ENCODE measurements at places on chromosomes 6 and 20.

DNA sequence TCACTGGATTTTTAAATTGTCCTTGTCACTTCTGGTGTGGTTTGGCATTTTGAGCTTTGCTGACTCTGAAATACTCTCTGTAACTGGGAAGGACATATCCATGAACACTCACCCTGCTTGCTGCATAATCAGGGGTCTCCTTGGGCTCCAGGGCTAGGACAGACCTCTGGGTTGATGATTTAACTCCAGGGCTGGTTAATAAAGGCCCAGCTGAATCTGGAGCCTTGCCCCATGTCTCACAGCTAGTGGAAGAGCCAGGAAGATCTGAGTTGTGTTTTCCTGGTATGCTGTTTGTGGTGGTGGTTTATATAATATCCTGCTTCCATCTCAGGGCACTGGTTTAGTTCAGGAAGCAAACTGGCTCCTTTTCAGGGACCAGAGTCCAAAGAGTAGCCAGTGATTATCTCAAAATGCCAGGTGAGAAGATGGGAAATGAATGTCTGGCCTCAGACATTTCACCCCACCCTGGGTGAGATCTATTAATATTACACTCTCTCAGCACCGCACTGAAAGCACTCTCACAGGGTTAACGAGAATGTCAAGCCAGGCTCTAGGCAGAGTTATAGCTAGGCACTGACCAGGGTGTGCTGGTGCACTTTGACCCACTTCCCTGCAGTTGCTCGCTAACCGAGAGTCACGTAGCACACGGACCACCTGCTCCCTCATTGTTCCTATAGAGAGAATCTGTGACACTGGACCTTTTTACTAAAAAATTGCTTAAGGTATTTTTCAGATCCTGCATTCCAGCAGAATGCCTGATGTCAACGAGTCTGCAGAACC, 90.1 kb upstream of the SLC22A16 start:
- DNase-seq, result no peak

DNA sequence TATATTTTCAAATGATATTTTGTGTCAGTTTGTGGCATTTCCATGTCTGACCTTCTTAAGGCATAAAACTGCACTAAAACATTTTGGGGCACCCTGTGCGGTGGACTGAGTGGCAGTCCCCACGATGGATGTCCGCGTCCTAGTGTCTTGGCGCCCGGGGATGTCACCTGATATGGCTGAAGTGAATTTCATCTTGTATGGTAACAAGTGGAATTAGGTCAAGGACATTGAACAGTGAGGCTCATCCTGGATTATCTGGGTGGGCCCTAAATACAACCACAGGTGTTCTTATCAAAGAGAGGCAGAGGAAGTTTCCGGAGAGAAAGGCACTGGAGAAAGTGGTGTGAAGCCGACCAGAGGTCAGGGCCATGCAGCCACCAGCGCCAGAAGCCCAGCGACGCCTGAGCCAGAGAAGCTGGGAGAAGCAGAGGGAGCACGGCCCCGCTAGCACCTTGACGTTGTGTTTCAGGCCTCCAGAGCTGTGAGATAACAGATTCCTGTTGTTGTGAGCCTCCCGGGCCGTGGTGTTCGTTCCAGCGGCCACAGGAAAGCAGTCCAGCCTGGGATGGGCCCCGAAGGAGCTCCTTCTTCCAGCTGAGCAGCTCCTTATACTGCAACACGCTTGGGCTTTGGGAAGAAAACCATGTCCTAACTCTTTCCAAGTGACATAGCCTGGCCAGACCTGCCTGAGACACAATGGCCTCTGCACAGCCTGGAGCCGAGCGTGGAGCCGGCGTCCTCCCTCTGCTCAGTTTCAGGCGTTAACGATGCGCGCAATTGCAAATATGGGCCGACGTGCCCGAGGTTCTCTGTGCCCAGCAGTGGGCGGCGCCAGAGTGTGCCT, 22.5 kb downstream of the THBS2 start:
- peak; percentile 61 for DNase-seq

- DNase-seq, result no peak
Observed at GRCh38 chr6:155466539-155466938, 10.9 kb upstream of the NOX3 start.

- DNase-seq, result no peak
Observed at GRCh38 chr20:18271160-18271559, 17.2 kb upstream of the ZNF133 start.

- DNase-seq, result no peak
Observed at GRCh38 chr6:53466257-53466656, 78.6 kb downstream of the GCLC start.

DNA sequence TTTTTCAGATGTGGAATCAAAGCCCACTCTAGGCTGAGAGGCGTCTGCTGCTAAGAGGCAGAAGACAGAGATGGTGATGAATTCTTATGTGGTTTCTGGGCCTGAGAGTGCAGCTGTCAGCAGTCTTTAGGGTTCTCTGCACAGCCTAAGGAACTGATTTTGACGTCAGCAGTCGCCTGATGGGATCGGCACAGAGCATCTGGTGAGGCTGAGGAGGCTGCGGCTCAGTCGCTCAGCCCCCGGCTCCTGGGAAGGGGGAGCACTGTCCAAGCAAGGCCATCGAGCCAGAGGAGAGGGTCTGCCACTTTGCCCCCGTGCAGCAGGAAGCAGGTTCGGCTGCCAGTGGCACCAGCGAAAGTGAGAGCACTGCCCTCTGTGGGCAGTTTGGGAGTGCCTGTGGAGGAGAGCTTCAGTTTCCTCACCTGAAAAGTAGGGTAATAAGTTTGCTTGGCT, 92.5 kb downstream of the TCP11 start:
- no peak for DNase-seq

GRCh38 chr6:87583822-87584221, 6.0 kb downstream of the RARS2 start:
- DNase-seq, result no peak

DNA sequence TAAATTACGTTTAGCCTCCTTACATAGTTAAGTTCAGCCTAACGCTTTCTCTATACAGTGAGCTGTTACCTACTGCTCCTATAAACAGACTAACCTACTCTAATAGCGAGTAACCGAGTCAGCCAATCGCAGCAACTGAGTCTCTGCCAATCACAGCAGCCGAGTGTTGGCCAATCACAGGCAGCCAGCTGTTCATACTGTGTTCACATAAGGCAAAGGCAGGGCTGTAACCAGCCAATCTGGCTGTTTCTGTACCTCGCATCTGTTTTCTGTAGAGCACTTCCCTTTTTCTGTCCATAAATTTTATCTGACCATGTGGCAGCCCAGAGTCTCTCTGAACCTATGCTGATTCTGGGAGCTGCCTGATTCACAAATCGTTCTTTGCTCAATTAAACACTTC, 263.9 kb upstream of the JARID2 start:
- no peak for DNase-seq

- no peak for DNase-seq
Observed at GRCh38 chr6:99588618-99589289, 17.9 kb upstream of the PRDM13 start.

DNA sequence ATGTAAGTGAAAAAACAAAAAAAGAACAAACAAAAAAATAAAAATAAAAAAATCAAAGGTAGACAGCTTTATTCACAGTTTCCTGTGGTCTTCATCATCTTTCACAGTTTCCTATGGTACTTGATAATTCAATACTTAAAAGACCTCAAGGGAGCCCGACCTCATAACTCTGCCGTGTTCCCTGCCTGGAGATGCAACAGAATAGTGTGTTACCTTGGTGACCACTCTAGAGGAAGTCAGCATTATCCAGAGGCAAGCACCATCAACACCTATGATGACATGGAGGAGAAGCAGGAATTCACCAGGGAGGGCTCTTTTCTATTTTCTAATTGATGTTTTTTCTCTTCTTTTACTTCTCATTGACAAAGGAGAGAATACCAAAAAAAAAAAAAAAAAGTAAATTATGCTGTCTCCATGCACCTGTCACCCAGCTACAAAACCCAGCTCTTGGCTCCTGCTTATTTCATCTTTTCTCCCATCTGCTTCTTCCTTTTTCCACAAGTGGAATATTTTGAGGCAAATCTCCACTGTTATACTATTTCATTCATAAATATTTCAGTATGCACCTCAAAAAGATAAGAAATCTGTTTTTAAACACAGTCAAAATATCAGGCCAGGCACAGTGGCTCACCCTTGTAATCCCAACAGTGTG, 95.8 kb upstream of the STXBP5 start:
- DNase-seq, result no peak

GRCh38 chr6:148739822-148740128, 7.1 kb upstream of the UST start:
- DNase-seq, result no peak

GRCh38 chr6:7469696-7470095, 71.8 kb upstream of the DSP start:
- no peak for DNase-seq
